ENCODE measurements at places on chromosomes 4 and X. TPM values are rescaled to one million over a fixed set of nuclear protein-coding genes. Genes with fewer than 3 reads are reported as not detected.

Gene RTL3
- 0.21 TPM for total RNA-seq

DNA sequence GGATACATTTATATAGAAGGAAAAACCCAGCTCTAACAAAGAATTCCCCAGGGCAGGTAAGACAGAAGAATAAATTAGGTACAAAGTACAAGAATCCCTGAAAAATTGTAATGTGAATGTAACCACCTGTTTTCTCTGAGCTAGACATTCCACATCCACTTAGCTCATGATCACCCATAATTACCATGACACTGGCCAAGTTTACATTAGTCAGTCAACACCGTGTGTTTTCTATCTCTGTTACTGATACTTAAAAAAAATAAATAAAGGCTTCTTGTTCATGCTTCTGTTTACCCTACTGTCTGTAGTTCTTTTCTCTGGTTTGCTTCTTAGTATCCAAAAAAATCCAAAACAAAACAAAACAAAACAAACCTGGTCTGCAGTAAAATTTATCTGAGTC lies 66.0 kb downstream of the CBLL2 start:
- DNase-seq = no peak

Gene RPS6KA6
- 2.9 TPM for total RNA-seq

DNA sequence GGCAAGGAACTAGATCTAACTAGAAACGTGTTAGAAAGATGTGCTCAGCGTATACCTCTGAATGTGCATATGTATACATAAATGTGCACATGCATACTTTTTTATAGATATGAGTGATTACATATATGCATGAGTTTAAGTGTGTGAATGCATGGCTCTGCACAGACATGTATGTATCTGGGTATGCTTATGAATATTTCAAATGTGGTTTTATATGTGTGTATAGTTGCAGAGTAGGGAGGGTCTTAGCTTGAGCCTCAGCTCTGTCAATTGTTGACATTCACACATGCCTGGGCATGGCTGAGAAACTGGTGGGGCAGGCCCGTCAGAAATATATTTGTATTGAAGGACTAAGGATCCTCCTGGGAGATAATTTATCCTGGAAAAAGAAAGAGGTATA lies 31.1 kb downstream of the RAP2C start:
- no peak for DNase-seq

Gene TSR2
- 12.4 TPM for total RNA-seq
